ENCODE measurements at places on chromosomes 13 and 19. TPM values are rescaled to one million over a fixed set of nuclear protein-coding genes. Genes with fewer than 3 reads are reported as not detected.

Gene JSRP1
- 0.21 TPM for total RNA-seq

Gene SMIM44
- total RNA-seq, result not detected

Gene FGF9
- 0.60 TPM for total RNA-seq

Gene PSPN
- 1.6 TPM for total RNA-seq

Gene NDUFA7
- 48.6 TPM for total RNA-seq

Gene LGALS14
- total RNA-seq, result not detected

Gene MYO1F
- 47.4 TPM for total RNA-seq

Gene B3GNT3
- not detected for total RNA-seq

Gene DOHH
- total RNA-seq, result 19.7 TPM

Gene PTH2
- total RNA-seq, result not detected

Gene SRRM5
- total RNA-seq, result 0.46 TPM

Gene NFIC
- total RNA-seq, result 16.5 TPM

Gene IGLON5
- total RNA-seq, result 7.0 TPM

Gene SIAH3
- 0.07 TPM for total RNA-seq

Data from activated T-helper 2 cell treated with anti-CD3 and anti-CD28 coated beads, Interferon-gamma antibody, Interleukin-2, Interleukin-4, amounts not matched to agents 10 μg/mL and 5 μg/mL and 100 μg/mL, durations not matched to agents 14 hours and 24 hours and 36 hours (primary cell).